ENCODE measurements at places on chromosomes 5 and 9. TPM values are rescaled to one million over a fixed set of nuclear protein-coding genes. Genes with fewer than 3 reads are reported as not detected.

The PCDHGA5 gene
- total RNA-seq: 1.6 TPM

The ANKS6 gene
- 9.8 TPM for total RNA-seq

The ADAMTS2 gene
- total RNA-seq: 36.8 TPM

The GPX8 gene
- 72.0 TPM for total RNA-seq

The PCDH12 gene
- total RNA-seq: under 0.01 TPM

The SURF4 gene
- total RNA-seq: 359 TPM

The SPINK4 gene
- total RNA-seq: not detected

The TOR4A gene
- 5.8 TPM for total RNA-seq

The SYNPO gene
- total RNA-seq: 2.0 TPM

The KIF24 gene
- 0.63 TPM for total RNA-seq

The OMD gene
- total RNA-seq: 0.95 TPM

The AMBP gene
- 0.86 TPM for total RNA-seq

The CD180 gene
- total RNA-seq: not detected

The HAVCR1 gene
- total RNA-seq: not detected

The CTSV gene
- 0.16 TPM for total RNA-seq

The GMCL2 gene
- total RNA-seq: not detected

Data from bronchial smooth muscle cell (primary cell).